Fibroblast of pulmonary artery (primary cell): ENCODE measurements at places on chromosomes 11 and 22.

GRCh38 chr22:37739035-37739434 is 42.2 kb downstream of the TRIOBP start:
- DNase-seq, result peak; percentile 83

DNA sequence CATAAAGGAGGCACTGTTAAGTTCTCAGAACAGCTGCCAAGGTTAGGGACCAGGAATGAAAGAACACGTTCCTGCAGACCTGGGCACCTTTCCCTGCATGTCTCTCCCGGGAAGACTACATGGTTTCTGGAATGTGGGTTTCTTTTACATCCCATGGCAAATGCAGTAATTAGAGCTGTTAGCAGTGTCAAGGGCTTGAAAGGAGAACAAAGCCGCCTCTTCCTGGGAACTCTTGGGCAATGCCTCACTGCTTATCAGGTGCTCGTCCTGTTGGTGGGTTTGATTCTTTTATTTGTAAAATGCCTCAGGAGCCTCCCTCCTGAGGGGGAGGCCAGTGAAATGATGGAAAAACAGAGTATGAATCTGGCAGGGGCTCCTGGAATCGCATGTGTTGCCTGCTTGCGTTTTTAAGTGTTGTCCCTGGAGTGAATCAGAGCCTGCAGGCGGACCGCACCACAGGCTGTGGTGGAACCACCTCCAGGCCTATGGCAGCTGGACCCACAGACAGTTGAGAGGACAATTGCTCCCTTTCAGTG is 723 bp upstream of the C22orf31 start:
- DNase-seq, result peak; percentile 35

GRCh38 chr11:128581561-128582272 is 5.6 kb downstream of the ETS1 start:
- DNase-seq, result no peak

DNA sequence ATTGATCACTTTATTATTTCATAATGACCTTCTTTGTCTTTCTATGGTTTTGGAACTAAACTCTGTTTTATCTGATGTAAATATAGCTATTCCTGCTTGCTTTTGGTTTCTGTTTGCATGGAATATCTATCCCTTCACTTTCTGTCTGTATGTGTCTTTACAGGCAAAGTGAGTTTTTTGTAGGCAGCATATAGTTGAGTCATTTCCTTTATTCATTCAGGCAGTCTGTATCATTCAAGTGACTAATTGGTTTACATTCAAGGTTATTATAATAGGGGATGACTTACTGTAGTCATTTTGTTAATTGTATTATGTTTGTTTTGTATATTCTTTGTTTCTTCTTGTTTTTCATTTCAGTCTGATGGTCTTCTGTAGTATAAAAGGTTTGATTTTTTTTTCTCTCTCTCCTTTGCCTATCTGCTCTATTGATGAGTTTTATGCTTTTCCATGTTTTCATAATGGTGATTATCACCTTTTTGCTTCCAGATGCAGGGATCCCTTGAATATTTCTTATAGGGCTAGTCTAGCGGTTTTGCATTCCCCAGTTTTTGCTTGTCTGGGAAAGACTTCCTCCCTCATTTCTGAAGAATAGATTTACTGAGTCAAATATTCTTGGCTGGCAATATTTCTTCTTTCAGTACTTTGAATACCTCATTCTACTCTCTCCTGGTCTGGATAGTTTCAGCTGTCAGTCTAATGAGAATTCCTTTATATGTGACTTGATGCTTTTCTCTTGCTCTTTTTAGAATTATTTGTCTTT is 50.4 kb downstream of the GDPD4 start:
- DNase-seq, result peak; percentile 44

GRCh38 chr11:22859756-22860155 is 518 bp downstream of the CCDC179 start:
- no peak for DNase-seq

- peak; percentile 23 for DNase-seq
These were observed 96.9 kb upstream of the PITPNB start for GRCh38 chr22:28015676-28016601.

GRCh38 chr22:26292667-26292995 is 123.4 kb downstream of the SEZ6L start:
- no peak for DNase-seq

DNA sequence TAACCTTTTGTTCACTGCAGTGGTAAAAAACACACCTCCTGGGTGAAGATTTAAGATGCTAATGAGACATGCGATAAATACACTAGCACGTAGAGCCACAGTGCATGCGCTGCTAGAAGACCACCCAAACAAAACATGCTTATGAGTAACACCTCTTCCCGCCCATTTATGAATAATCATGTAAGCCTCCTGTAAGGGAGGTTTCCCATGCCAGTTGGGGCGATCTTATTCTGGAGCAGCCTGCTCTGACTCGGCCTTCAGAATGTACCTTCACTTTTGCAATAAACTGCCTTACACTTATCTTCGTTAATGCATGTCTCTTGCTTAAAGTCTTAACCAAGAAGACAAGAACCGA is 18.1 kb upstream of the SCARF2 start:
- DNase-seq, result no peak

- DNase-seq, result no peak
These were observed 44.9 kb upstream of the SLC25A18 start for GRCh38 chr22:17518406-17518805.

- DNase-seq, result no peak
These were observed 2.1 kb downstream of the C11orf16 start for GRCh38 chr11:8930456-8931175.

GRCh38 chr22:24514241-24515026 is 19.3 kb downstream of the UPB1 start:
- no peak for DNase-seq

- peak; percentile 39 for DNase-seq
These were observed 1.5 kb downstream of the EHD1 start for GRCh38 chr11:64876835-64877341.

- DNase-seq, result no peak
These were observed 77.0 kb downstream of the ST3GAL4 start for GRCh38 chr11:126432525-126432924.

- peak; percentile 11 for DNase-seq
These were observed 280.8 kb upstream of the CCDC90B start for GRCh38 chr11:83566950-83567349.

DNA sequence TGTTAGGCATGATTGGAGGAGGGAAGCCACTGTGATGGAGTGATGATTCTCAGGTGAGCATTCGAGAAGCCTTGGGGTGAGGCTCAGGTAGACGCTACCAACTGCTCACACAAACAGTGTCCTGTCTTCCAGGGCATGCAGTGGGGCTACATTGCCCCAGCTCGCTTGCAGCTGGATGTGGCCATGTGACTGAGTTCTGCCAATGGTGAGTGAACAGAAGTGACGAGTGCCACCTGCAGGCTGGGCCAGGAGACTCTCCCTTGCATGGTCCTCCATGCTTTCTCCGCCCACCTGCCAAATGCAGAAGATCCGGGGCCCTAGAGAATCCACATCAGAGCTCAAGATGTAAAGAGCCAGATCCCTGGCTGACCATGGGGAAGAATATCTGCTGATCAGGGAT is 195.9 kb downstream of the BCR start:
- peak; percentile 13 for DNase-seq

DNA sequence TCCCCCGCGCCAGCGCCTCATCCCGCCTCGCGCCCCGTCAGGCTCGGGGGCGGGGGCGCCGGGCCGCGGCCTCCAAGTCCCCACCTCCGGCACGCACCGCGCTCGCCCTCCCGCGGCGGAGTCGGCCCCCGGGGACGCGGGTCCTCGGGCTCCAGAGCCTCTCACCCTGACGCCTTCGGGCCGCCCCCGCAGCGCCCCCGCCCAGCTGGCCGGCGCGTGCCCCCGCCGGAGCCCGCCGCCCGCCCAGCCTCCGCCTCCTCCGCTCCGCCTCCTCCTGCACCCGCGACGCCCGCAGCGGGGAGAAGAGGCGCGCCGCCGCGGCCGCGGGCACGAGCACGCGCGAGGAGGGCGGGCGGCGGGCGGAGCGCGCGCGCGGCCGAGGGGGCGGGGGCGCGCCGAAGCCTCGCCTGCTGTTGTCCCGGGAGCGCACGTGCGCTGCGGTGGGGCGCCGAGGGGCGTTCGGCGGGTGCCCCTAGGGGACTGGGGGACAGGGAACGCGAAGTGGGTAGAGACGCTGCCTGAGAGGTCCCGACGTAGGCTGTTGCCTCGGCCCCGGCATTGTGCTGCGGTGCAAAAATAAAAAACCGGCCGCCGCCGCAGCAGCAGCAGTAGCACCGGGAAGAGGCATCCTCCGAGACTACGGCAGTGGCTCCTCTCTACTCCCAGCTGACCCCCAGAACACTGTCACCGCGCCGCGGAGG is 87.4 kb upstream of the ARHGAP32 start:
- peak; percentile 81 for DNase-seq

GRCh38 chr11:65787649-65788622 is 1.1 kb downstream of the OVOL1 start:
- DNase-seq, result no peak

GRCh38 chr11:73267122-73267846 is 4.9 kb upstream of the P2RY6 start:
- DNase-seq, result no peak

GRCh38 chr11:77506857-77507256 is 33.0 kb upstream of the PAK1 start:
- no peak for DNase-seq

GRCh38 chr11:44133335-44133946 is 38.0 kb downstream of the EXT2 start:
- peak; percentile 72 for DNase-seq

- DNase-seq, result no peak
These were observed 5.1 kb upstream of the PPFIA1 start for GRCh38 chr11:70265341-70265740.

DNA sequence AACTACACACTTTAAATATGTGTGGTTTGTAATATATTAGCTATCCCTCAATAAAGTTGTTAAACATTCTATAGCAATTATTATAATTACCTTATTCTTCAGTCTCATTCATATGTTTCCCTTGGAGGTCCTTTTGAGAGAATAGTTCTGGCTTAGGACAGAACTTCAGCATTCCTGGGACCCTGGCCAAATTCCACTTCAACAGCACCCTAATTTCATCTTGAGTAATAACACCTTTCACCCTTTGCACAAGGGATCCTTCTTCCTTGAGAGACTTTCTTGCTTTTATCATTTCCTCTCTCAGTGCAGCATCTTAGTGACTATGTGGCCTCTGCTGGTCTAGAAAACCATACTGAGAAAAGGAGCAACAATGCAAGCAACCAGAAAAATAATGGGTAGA is 255.9 kb downstream of the C11orf87 start:
- no peak for DNase-seq

DNA sequence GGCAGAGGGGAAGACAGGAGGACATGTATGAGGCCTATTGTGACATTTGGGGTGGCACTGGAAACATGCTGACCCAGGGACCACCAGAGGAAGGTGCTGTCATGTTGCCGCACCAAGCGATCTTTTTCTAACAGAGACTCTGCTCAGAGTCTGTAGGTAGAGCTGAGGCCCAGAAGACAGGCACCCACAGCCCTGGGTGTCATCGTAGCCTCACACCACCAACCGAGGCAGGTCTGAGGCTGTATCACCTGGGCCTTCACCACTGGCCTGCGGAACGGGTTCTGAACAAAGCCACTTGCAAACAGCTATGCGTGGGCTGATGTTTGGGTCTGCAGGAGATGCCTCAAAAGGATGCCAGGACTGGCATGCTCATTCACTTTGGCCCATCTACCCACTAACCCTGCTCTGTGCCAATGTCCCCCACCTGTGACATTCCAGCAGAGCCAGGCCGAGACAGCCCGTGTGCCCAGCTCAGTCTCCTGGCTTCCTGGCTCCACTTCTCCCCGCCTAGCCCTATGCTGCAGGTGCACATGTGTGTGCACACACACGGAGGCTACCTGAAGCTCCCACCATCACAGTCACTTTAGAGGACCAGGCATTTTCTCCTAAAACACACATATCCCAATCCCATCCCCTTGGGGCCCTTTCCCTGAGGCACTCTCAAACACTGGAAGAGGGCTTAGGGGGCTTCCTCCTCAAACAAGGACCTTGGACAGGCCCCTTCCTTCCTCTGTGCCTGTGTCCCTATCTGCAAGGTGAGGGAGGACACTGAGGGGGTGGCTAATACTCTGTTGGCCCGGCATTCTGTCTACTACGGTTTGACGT is 3.6 kb downstream of the TRIM29 start:
- no peak for DNase-seq

- no peak for DNase-seq
These were observed 313 bp downstream of the PRCP start for GRCh38 chr11:82899957-82900276.

- DNase-seq, result no peak
These were observed 53.9 kb upstream of the PICALM start for GRCh38 chr11:86122773-86123172.

GRCh38 chr11:64428693-64429092 is 69.7 kb downstream of the RPS6KA4 start:
- DNase-seq, result no peak

GRCh38 chr11:102933627-102934026 is 21.9 kb downstream of the MMP13 start:
- no peak for DNase-seq

DNA sequence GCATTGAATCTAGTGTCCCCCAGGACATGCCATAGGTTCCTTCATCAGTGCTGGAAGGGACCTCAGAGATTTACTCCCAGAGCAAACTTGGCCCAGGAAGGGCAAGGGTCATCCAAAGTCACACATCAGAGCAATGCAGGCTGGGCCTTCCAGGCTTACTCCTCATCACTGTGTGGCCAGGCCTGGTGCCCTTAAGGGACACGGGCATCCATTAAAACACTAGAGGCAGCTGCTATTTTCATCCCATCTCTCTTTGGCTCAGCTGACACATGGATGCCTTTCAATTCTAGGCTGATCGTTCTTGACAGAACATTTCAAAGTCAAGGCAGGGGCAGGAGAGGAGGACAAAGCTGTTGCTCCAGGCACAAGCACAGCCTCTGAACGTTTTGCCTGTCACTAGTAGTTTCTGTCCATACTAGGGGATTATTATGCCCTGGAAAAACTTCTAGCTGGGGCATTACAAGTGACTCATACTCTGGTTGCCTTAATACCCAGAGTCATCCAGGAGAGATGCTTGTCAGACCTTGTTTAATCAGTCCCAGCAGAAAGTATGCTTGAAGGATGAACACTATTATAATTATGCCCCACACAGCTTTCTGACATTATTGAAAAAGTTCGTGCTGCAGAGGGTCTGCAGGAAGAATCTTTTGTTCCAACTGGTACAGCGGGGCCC is 240.3 kb downstream of the TENM4 start:
- DNase-seq, result no peak

DNA sequence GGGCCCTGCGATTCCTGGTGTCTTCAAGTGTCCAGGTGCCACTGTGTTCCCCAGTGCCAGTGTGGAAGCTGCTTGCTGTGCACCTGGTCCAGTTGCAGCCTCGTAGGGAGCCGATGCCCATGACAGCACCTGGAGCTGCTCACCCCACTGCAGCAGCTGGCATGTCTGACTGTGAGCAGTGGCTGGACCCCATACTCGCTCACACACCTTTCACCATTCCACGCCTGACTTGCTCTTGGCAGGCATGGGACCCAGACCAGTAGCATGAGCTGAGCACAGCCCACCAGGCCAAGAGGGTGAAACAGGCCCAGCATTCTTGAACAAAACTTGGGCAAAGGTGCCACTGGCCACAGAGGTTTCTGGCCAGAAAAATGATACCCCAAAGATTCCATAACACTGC is 124.5 kb upstream of the THY1 start:
- DNase-seq, result no peak
